ENCODE measurements at places on chromosomes 7 and 10. TPM values are rescaled to one million over a fixed set of nuclear protein-coding genes. Genes with fewer than 3 reads are reported as not detected.

GJD4 gene
- total RNA-seq: 0.08 TPM

COL26A1 gene
- 0.51 TPM for total RNA-seq

PHYHIPL gene
- 0.36 TPM for total RNA-seq

SLC16A12 gene
- 0.21 TPM for total RNA-seq

Data from A549 treated with Mapracorat at 1 μM for 4 hours (cell line).